ENCODE measurements at places on chromosomes 6 and 20.

DNA sequence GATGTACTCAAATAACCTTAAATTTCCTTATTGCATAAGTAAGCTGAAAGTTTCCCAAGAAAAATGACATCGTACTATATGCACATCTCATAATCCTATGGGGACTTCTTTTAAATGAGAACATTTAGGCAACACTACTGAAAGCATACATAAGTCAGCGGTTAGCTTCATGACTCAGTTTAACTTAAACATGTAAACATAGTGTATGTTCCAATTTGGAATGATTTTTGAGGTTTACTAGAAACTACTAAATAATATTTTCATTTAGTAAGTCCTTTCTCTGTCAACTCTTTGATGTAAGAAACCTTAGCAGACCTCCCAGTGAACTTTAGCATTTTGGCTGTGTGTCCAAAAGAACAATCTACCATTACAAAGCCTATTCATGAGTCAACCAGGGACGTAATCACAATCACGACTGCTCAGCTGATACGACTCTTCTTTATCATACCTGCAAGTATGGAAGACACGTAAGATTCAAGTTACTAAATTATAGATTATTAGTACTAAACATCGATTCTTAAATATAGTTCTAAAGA is 19.3 kb downstream of the HIVEP2 start:
- DNase-seq, result no peak

DNA sequence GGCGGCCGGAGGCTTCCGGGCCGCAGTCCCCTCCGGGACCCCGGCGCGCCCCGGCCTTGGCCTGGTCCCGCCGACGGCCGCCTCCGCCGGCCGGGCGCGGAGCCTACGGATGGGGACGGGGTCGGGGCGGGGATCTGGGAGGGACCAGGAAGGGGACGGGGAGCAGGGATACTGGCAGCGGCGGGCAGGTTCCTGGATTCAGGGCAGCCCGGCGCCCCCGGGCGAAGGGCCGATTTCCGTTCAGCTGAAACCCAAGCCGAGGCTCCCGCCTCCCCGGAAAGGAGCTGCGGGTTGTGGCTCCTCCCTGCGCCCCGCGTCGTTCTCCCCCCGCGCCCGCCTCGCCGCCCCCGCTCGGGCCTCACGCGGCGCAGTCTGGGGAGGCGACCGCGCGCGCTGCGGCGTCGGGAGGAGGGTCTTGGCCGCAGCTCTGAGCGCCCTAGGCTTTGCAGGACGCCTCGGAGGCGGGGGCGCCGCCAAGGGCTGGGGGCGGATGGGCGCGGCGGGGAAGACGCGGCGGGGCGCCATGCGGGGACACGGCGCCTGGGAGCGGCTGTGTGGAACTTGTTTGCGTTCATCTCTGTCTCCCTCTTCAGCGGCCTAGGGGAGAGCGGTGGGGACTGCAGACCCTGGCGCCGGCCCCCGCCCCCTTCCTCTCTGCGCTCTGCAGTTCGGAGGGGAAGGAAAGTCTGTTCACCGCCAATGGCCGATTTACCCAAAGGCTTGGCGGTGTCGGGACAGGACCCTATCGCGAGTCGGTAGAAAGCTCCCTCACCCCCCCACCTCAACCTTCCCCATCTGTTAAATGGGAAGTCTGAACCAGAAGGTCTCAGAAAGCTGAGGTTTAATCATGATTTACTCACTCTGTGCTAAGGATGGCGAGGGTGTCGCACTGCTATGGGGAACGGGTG is 22.7 kb upstream of the TMEM181 start:
- no peak for DNase-seq

GRCh38 chr6:138997136-138997535 is 9.1 kb upstream of the REPS1 start:
- DNase-seq, result no peak

DNA sequence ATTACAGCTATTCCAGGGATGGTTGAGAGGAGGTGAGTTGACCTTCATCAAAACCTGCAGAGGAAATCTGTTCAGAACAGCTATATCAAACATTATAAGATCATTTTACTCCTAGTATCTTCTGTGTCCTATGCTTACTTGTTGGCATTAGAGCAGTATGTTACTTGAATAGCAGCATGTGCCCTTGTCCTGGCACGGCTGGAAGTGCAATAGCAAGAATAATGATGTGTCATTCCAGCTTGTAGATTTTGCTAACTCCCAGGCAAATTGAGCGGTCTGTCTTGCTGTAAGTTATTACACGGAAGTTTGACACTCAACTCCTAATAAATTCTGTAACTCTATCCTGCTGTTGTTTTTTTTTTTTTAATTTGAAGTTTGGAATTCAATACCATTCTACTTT is 385.5 kb downstream of the TENT5A start:
- DNase-seq, result no peak

- DNase-seq, result no peak
These were observed 17.2 kb downstream of the SCUBE3 start for GRCh38 chr6:35230950-35231349.

GRCh38 chr6:14595751-14596150 is 478.2 kb downstream of the CD83 start:
- DNase-seq, result no peak

GRCh38 chr6:167569879-167570278 is 245.0 kb downstream of the TTLL2 start:
- DNase-seq, result no peak

- DNase-seq, result peak; percentile 58
These were observed 138.7 kb upstream of the SASH1 start for GRCh38 chr6:148203970-148204369.

GRCh38 chr20:25532971-25533391 is 52.4 kb downstream of the NINL start:
- DNase-seq, result no peak

DNA sequence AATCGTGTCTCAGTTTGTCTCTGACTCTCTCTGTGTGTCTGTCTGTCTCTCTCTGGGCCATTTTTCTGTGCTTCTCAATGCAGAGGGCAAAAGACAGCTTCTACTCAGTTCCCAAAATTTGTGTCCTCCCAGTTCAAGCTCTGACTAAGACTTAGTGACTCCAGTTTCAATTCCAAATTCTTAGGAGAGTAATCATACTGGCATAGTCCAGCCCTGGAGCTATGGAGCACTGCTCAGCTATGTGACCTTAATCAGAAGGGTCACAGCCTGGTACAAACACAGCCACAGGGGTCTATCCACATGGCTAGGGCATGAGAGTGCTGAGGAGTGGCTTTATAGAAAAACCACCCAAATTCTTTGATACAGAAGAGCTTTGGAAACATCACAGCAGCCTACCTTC is 91.9 kb downstream of the FOXF2 start:
- DNase-seq, result no peak

DNA sequence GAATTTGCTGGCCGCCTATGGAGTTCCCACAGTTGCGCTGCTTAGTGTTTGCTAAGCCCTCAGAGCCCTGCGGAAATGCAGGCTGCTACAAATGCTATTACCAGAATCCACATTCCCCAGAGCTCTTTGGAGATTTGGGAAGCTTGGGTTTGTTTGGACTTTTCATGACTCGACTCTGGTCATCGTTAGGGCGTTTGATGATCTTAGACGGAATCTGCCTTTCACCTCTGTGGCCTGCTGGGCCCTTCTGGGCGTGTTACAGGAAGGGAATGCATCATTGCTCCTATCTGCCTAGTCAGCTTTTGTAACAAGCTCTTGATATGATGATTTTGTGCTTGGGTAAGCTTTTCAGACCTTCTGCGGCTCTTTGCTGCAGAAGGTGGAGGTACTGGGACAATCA is 50.8 kb downstream of the EYA2 start:
- no peak for DNase-seq

DNA sequence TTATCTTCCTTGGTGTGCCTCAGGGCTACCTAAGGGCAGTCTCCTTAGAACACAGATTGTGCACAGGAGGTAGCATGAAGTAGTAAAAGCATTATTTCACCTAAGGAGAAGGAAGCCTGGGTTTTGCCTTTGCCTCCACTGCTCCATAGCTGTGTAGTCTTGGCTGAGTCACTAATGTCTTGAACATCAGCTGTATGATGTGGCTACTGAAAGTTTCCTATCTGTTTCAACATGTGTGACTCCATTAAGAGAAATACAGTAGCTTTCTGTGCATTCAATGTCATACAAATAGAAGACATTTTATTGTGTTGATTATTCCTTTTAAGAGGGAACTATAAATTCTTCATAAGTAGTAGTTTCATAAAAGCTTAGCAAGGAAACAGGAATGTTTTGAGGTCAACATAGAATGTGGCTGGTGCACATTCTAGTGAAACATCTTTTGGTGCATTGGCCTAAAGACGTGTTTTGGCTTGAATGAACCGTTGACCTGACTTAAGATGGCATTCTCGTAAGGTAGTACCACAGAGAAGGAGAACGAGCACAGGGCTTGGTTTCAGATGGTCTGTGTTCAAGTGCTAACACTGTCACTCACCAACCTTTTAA is 70.6 kb downstream of the CTNNBL1 start:
- no peak for DNase-seq

DNA sequence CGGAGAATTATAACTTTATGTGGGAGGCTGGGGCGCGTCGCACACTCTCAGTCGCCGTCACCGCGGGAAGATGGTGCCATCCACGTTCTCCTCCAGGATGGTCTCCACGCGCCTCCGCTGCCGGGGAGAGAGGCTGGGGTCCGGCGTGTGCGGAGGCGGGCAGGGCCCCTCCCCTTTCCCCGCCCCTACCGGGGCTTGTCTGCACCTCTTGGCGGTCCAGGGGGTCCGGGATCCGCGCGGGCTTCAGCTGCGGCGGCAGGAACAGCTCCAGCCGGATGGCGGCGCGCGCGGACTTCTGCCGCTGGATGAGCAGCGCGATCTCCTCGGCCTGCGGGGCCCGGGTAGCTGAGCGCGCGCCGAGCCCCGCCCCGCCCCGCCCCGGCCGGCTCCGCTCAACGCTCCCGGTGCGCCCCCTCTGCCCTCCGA is 807 bp downstream of the LKAAEAR1 start:
- peak; percentile 76 for DNase-seq

GRCh38 chr6:43730634-43731033 is 39.4 kb upstream of the VEGFA start:
- no peak for DNase-seq

GRCh38 chr6:54578261-54578660 is 268.3 kb upstream of the FAM83B start:
- DNase-seq, result no peak

- DNase-seq, result no peak
These were observed 10.5 kb downstream of the NKX2-2 start for GRCh38 chr20:21503345-21503744.

DNA sequence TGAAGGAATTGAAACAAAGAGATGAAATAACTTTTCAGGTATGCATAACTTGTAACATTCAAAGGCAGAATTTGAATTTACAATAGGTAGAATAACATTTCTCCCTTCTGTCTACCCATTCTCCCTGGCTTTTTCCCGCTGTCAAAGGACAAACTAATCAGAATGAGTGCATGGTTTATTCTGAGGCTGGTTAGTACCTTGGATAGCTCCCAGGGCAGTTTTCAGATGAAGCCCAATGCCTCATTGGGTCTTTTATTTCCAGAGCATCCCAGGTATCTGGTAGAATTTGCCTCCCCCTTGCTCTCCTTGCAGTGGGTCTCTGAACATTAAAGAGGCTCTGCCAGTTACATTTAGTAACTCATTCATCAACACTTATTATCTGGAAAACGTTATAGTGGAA is 665.5 kb downstream of the BCKDHB start:
- no peak for DNase-seq

DNA sequence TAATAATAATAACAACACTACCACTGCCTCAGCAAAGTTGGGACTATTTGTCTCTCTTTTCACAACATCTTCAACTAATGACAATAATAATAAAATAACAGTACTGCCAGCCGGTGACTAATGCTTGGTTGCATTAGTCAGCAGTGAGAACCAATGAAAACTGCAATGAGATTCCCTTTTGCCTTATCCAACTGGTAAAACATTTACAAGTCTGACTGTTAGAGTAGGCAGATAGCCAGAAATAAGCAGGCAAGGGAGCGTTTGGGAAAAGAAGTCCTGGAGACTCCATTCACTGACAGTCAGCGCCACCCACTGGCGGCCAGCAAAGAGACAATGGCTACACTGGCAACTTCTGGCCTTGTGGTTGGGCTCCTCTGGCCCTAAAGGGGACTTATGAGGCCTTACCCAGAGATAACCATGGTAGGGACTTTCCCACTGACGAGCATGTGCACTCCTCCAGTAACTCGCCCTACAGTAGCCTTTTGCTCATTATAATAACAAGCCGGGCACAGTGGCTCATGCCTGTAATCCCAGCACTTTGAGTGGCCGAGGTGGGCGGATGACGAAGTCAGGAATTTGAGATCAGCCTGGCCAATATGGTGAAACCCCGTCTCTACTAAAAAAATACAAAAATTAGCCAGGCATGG is 3.4 kb upstream of the NSFL1C start:
- peak; percentile 17 for DNase-seq

DNA sequence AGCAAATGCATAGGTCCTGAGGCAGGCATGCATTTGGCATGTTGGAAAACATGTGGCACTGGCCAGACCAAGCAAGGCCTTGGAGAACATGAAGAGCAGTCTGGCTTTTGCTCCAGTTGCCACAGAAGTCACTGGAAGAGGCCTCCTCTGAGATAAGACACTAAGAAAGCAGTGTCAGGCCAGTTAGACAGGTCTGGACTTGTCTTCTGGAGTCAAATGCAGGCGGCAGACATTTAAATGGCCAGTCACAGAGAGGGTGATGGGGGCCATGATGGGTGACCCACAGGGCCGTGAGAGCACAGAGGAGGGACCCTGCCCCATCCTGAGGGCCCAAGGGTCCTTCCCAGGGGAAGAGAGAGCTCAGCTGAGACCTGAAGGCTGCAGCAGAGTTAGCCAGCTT is 26.7 kb upstream of the ADA start:
- no peak for DNase-seq

- no peak for DNase-seq
These were observed 15.2 kb downstream of the GSTA3 start for GRCh38 chr6:52894285-52894684.

- no peak for DNase-seq
These were observed 63.3 kb downstream of the SLC16A10 start for GRCh38 chr6:111150577-111150976.

GRCh38 chr6:169997930-169998218 is 246.5 kb downstream of the ERMARD start:
- DNase-seq, result no peak

GRCh38 chr6:50902260-50902659 is 83.6 kb downstream of the TFAP2B start:
- no peak for DNase-seq

GRCh38 chr20:45905505-45906079 is 6.4 kb downstream of the PLTP start:
- DNase-seq, result no peak

GRCh38 chr20:57266291-57267157 is at the start of gene BMP7:
BMP7 (minus strand) TSS chr20:57266641; CDS start chr20:57266122, 519 bp downstream.
- no peak for DNase-seq
